ENCODE measurements at places on chromosomes 2 and 18.

- no peaks in the 10 kb centered on the region for H3K36me3 ChIP-seq
- no peaks in the 10 kb centered on the region for H3K4me1 ChIP-seq
- no peak overlapping the region for H3K4me3 ChIP-seq
- DNase-seq = no peak
- peaks cover 12% of the 10 kb centered on the region for H3K27me3 ChIP-seq
These were observed 147.2 kb upstream of the L3MBTL4 start for GRCh38 chr18:6561862-6562291.

- H3K27me3 ChIP-seq = no peaks in the 10 kb centered on the region
- no peak overlapping the region for H3K27ac ChIP-seq
- no peaks in the 10 kb centered on the region for H3K36me3 ChIP-seq
- no peak overlapping the region for H3K4me3 ChIP-seq
- no peaks in the 10 kb centered on the region for H3K4me1 ChIP-seq
These were observed 90.2 kb upstream of the ARHGAP28 start for GRCh38 chr18:6639305-6639704.

DNA sequence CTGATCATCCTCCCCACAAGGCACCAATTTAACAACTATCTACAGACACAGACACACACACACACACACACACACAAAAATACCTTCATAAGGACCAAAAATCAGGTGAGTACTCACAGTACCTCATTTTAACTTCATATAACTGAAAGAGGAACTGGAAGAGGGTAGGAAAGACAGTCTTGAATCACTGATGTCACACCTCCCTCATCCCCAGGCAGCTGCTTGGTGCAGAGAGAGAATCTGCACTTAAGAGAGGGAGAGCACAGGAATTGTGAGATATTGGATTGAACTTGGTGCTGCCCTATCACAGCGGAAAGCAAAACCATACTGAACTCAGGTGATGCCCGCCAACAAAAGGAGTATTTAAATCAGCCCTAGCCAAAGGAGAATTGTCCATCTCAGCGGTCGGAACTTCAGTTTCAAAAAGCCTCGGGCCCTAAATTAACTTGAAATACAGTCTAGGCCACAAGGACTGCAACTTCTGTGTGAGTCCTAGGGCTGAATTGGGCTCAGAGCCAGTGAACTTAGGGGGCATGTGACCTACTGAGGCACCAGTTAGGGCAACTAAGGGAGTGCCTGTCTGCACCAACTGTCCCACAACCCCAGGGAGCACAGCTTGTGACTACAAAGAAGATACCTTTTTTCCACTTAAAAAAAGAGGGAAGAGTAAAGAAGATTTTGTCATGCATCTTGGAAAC, 211.1 kb downstream of the LRATD1 start:
- H3K36me3 ChIP-seq = no peaks in the 10 kb centered on the region
- H3K27me3 ChIP-seq = no peaks in the 10 kb centered on the region
- H3K4me3 ChIP-seq = no peak overlapping the region
- DNase-seq = no peak
- H3K27ac ChIP-seq = no peak overlapping the region

DNA sequence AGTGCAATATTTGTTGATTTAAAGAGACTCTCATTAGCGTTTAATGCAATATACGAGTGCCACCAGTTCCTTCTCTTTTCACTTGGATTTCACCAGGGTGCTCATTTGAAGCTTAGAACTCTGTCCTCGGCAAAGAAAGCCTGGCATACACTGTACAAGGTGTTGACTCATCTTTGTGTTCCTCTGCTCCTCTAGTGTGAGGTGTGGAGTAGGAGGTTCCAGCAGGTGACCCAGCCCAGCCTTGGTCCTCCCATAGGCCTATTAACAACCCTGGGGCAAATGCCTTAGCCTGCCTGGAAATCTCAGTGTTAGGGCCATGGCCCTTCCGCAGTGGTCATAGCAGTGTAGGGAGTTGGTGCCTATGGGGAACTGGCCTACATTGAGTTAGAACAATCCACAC, 20.1 kb downstream of the BCL2L11 start:
- no peak for DNase-seq
- H3K4me3 ChIP-seq = no peak overlapping the region
- H3K27ac ChIP-seq = no peak overlapping the region
- peaks cover 68% of the 10 kb centered on the region for H3K36me3 ChIP-seq
- no peaks in the 10 kb centered on the region for H3K27me3 ChIP-seq

DNA sequence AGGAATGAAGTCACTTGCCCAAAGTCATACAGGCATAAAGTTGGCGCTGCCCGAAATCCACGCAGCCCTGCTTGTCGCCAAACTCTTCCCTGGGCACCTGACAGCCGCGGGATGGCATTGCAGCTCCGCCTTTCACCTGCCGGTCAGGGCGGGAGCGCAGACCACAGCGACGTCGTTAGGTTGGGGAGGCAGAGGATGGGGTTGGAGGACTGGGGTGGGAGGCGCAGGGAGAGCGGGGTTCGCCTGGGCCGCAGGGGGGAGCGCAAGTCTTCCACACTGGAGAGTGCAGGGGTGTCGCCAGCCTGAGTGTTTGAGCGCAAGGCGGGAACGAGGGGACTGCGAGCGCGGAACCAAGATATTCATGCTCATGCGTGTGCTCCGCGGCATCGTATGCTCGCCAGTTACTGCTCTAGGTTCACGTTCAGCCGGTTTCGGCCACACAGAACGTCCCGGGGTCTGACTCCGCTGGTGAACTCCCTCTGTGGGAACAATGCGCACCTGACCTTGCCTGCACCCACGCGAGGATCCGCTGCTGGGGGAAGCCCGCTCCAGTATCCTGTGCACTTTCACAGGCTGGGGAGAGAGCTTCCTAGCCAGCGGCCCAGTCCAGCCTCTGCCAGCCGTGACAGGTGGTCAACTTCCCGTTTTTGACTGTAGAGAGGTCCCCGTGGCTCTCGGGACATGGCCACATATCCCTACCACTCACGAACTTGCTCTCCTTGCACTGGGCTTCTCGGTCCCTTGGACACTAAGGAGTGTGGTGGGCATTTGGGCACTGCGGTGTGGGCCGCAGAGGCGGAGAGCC, 767 bp upstream of the NPPC start:
- peak; percentile 18 for DNase-seq
- H3K4me1 ChIP-seq = peaks cover 16% of the 10 kb centered on the region
- H3K4me3 ChIP-seq = peak overlapping the region; percentile 72
- no peaks in the 10 kb centered on the region for H3K36me3 ChIP-seq

- peak overlapping the region; percentile 94 for H3K4me3 ChIP-seq
- H3K27me3 ChIP-seq = no peaks in the 10 kb centered on the region
- peaks cover 49% of the 10 kb centered on the region for H3K4me1 ChIP-seq
- peak overlapping the region; percentile 94 for H3K27ac ChIP-seq
These were observed 104.2 kb downstream of the SPTBN1 start for GRCh38 chr2:54560146-54560881.

GRCh38 chr2:190713471-190713870, 64.6 kb downstream of the NAB1 start:
- peaks cover 11% of the 10 kb centered on the region for H3K4me1 ChIP-seq
- H3K36me3 ChIP-seq = peaks cover under 1% of the 10 kb centered on the region
- H3K4me3 ChIP-seq = no peak overlapping the region
- H3K27ac ChIP-seq = no peak overlapping the region
- no peak for DNase-seq

GRCh38 chr2:172811027-172811426, 75.4 kb downstream of the RAPGEF4 start:
- peaks cover 12% of the 10 kb centered on the region for H3K27me3 ChIP-seq
- DNase-seq = no peak
- H3K4me1 ChIP-seq = no peaks in the 10 kb centered on the region
- no peaks in the 10 kb centered on the region for H3K36me3 ChIP-seq
- no peak overlapping the region for H3K4me3 ChIP-seq
- H3K27ac ChIP-seq = peak overlapping the region; percentile 56

- no peaks in the 10 kb centered on the region for H3K27me3 ChIP-seq
- peaks cover 9% of the 10 kb centered on the region for H3K4me1 ChIP-seq
- DNase-seq = no peak
- no peak overlapping the region for H3K27ac ChIP-seq
- no peak overlapping the region for H3K4me3 ChIP-seq
These were observed 158.9 kb downstream of the BABAM2 start for GRCh38 chr2:28049416-28049815.

- H3K27ac ChIP-seq = no peak overlapping the region
- no peak for DNase-seq
- H3K36me3 ChIP-seq = no peaks in the 10 kb centered on the region
- peaks cover 25% of the 10 kb centered on the region for H3K4me1 ChIP-seq
These were observed 28.7 kb upstream of the ZEB2 start for GRCh38 chr2:144548532-144549191.

DNA sequence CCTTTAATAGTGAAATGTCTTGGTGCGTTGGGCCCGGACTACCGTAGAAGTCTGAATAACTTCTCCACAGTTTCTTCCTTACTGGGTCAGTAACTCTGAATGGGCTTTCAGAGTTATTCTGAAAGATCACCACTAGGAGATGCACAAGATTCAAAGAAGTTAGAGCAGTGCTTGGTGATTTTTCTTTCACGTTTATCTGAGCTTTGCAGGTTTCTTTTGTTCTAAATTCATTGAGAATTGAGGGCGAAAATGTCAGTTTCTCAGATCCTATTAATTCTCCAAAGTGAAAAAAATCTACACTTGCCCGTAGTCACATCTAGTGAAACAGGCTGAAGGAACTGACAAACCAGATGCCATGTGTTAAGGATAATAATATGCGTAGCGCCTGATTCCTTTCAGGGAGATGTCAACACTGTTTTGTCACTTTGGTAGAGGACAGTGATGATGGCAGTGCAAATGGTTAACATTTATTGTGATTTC, 70.1 kb downstream of the QPCT start:
- DNase-seq = no peak
- H3K27ac ChIP-seq = peak overlapping the region; percentile 20
- no peaks in the 10 kb centered on the region for H3K36me3 ChIP-seq
- H3K4me3 ChIP-seq = no peak overlapping the region
- no peaks in the 10 kb centered on the region for H3K4me1 ChIP-seq

GRCh38 chr2:187654535-187654934, 100.3 kb upstream of the TFPI start:
- no peak overlapping the region for H3K27ac ChIP-seq
- H3K4me1 ChIP-seq = no peaks in the 10 kb centered on the region
- DNase-seq = no peak
- H3K4me3 ChIP-seq = no peak overlapping the region
- H3K36me3 ChIP-seq = no peaks in the 10 kb centered on the region
- H3K27me3 ChIP-seq = no peaks in the 10 kb centered on the region

DNA sequence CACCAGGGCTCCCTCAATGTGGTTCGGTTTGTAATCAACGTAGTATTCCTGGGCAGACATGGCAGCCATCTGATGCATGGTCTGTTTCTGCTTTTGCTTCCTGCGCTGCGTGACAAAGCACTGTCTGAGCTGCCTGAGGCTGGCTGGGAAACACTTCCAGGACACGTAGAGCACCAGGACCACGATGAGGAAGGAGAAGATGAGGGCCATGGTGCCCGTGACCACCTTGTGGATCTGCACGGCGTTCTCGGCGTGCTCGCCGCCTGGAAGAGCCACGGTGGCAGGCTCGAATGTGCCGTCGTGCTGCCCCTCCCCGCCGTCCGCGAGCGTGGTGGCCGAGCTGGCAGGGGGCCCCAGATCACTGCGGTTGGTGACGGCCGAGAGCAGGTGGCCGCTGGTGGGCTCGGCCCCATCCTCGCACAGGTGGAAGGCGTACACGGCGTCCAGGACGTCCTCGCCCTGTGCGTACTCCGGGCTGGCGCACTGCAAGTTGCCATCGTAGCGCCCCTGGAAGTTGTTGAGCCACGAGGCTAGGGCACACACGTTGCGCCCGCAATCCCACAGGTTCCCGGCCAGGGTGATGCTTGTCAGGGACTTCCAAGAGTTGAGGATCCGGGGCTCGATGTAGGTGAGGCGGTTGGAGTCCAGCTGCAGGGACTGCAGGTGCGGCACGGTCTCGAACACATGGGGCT, 2.1 kb downstream of the LRRTM1 start:
- H3K27ac ChIP-seq = peak overlapping the region; percentile 88
- peak overlapping the region; percentile 57 for H3K4me3 ChIP-seq
- peaks cover 3% of the 10 kb centered on the region for H3K4me1 ChIP-seq
- DNase-seq = no peak
- peaks cover 7% of the 10 kb centered on the region for H3K36me3 ChIP-seq

- no peak overlapping the region for H3K27ac ChIP-seq
- H3K36me3 ChIP-seq = no peaks in the 10 kb centered on the region
- H3K4me1 ChIP-seq = no peaks in the 10 kb centered on the region
- no peak for DNase-seq
These were observed 188.1 kb upstream of the ETAA1 start for GRCh38 chr2:67208887-67209500.

DNA sequence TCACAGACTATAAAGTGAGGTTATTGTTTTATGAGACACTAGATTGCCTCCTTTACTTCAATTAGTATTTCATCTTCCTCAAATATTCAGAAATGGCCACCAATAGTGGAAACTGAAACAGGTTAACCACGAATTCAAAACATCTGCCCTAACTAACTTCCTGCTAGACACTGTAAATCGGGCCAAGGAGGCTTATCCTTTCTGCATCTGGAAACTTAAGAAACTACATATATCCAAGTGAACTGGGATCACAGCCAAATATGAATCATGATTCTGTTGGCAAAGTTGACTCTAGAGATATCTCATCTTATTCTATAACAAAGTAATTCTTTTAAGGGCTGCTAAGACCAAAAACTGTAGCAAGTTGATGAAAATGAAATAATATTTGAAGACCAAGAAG, 136.6 kb upstream of the ZC3H15 start:
- H3K27ac ChIP-seq = no peak overlapping the region
- H3K27me3 ChIP-seq = no peaks in the 10 kb centered on the region
- peaks cover 22% of the 10 kb centered on the region for H3K36me3 ChIP-seq
- DNase-seq = no peak

- no peak overlapping the region for H3K27ac ChIP-seq
- peaks cover 8% of the 10 kb centered on the region for H3K27me3 ChIP-seq
- no peaks in the 10 kb centered on the region for H3K36me3 ChIP-seq
These were observed 39.5 kb downstream of the STON1 start for GRCh38 chr2:48569433-48569832.

DNA sequence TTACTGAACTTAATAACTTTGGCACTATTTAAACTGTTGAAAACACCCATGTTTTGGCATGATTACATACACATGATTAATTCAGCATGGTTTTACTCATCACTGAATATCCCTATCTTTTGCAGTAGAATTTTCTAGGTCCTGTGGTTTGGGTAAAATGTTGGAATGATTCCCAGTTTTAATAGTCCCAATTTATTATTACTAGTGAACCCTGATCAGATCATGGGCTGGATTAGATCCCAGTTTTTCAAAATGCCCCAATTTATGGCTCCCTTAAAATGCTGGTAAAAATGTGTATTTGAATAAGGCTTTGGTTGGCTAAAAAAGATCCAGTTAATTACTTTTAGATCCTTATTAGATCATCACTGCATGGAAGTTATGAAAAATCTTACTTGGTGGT, 273.6 kb upstream of the NRP2 start:
- H3K27ac ChIP-seq = no peak overlapping the region
- DNase-seq = no peak
- no peaks in the 10 kb centered on the region for H3K27me3 ChIP-seq
- no peaks in the 10 kb centered on the region for H3K4me1 ChIP-seq
- H3K4me3 ChIP-seq = no peak overlapping the region

All from stimulated activated naive B cell treated with anti-CD40 and anti-IgM and Interleukin-4, amounts not matched to agents 10 μg/mL and 1 μg/mL and 100 μg/mL, for 72 hours (primary cell).